ENCODE measurements at places on chromosomes 6 and 20.

DNA sequence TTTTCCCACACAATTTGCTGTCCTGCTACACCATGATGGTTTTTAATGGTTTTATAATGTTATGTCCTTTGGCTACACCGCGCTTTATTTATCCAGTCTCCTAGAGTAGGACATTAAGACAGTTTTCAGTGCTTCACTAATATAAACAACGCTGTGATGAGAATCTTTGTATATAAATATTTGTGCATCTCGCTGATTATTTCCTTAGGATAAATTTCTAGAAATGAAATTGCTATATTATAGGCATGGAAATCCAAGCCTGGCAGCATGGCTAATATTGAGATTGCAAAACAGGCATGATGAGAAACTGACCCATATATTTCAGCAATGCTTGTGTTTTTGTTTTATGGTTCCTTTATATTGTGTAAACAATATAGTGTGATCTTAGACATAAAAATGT lies 81.4 kb upstream of the ATXN1 start:
- no peak for DNase-seq

DNA sequence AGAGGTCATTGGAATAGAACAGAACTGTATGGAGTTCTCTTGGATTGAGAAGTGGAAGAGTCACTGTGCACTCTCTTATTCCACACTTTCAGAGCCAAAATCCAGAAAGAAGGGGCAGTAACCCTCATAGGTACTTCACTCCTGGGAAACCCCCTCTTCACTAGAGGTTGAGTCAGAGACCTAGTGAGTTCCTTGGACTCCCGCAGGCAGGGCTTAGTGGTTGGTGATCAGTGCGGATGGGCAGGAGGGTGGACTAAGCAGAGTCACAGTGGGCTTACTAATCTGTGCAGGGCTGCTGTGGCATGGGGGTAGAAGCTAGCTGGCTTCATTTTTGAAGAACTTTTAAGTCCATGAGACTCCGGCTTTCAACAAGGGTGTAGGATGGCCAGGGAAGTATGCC lies 95.0 kb upstream of the MLN start:
- no peak for DNase-seq

DNA sequence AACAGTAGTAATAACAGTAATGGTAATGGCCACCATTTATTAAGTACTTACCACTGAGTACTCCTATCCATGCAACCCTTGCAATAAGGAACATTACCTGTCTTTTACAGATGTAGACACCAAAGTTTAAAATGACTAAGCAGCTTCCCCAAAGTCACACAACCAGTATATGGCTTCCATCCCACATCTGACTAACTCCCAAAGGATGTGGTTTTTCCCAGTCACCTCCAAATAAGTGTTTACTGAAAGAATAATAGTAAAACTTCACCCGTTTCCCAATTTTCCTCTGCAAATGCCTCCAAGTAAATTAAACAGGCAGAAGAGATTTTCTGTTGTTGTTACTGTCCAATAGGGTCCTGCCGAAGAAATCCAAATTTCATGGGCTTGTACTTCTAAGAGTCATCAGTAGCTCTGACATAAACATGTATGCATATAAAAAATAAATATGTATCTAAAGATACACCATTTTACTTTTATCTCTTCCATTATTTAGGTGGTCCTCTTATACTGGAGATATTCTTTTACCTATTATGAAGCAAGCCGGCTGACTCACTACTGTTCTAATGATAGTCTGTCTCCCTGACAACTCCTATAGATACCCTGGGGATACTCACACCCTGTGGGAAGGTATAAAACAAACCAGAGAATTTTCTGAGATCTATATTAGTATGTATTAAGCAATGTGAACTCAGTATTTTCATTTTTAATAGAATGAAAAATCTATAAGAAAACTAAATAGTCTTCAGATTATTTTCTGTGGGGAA lies 77.9 kb upstream of the ID4 start:
- no peak for DNase-seq

DNA sequence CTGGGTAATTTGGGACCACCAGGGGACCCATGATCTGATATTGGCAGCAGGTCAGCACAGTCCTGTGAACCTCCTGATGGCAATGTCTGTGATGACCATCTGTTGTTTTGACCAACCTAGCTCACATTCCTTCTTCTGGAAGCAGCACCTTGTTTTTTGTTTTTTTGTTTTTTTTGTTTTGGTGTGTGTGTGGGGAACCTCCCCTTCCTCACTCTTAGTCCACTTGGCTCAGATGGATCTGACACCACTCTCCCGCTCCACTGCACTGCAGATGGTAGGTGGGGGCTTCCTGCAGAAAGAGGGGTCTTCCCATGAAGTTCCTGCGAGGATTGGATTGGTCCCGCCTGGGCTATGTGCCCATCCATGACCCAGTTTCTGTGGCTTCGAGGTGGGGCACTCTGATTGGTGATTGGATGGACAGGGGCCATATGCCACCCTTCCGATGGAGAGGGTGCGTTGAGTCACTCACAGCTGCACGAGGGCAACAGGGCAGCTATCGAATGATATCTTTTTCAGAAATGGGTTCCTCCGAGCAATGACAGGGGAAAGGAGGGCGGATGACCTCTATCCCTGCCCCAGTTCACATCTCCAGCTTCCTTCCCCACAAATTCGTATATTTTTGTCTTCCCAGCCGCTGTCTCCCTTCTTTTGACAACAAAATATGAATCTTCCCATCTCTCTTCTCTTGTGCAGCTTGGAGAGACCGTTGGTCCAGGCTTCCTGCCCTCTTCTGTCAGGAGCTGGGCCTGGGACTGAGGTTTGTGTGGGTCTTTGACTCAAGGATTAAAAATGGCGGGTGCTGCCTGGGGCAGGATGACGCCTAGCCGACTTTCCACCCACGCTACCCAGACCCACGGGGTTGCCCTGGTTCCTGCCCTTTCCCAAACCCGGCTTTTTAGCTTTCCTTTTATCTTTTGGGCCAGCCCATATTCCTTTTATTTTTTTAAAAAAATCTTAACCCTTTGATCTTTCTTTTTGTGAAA lies 132.1 kb upstream of the KCNG1 start:
- DNase-seq, result no peak

GRCh38 chr6:37283671-37284151 lies 25.8 kb upstream of the TMEM217 start:
- DNase-seq, result no peak

- DNase-seq, result no peak
Observed at GRCh38 chr20:37194621-37195417, 15.5 kb upstream of the MROH8 start.

GRCh38 chr6:118786596-118787453 lies 107.1 kb upstream of the ASF1A start:
- DNase-seq, result no peak

GRCh38 chr20:7389216-7389615 lies 551.0 kb downstream of the HAO1 start:
- DNase-seq, result no peak

- no peak for DNase-seq
Observed at GRCh38 chr6:151023342-151023741, 157.8 kb downstream of the MTHFD1L start.

- no peak for DNase-seq
Observed at GRCh38 chr20:10521836-10522235, 86.7 kb downstream of the SLX4IP start.

GRCh38 chr6:84618836-84619235 lies 145.6 kb downstream of the TBX18 start:
- DNase-seq, result no peak

DNA sequence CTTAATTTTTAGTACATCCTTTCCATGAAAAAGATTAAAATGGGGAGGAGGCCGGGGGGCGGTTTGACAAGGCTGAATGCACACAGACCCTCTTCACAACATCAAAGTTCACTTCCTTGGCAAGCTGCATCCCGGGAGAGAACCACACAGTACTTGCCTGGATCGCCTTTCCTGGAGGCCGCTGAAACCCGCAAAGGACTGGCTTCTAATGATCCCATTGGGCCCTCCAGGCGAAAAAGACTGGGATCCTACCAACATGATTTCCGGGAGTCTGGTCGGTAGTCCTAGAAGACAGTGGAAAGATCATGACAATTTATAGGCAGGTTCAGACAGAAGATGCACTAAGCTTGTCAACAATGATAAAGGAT lies 60.2 kb downstream of the RIPOR2 start:
- no peak for DNase-seq

- DNase-seq, result no peak
Observed at GRCh38 chr20:24608926-24609667, 139.7 kb downstream of the SYNDIG1 start.

DNA sequence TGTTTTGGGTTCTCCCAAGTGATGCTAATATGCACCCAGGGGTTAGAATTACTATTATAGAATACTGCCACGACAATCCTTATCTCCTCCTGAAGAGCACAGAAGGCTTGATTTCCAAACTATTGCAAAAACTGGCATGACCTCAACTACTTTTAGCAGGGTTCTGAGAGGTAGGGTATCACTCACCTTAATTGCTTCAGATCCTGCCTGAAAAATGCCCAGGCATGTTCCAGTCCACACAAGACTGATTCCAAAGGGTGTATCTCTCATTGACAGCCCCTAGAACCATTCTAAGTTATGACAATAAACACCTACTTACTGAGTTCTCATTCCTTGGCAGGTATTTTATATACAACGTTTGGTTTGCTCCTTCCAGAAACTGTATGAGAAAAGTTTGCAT lies 5.0 kb upstream of the DSE start:
- no peak for DNase-seq

GRCh38 chr6:168291450-168291849 lies 28.1 kb downstream of the DACT2 start:
- no peak for DNase-seq

DNA sequence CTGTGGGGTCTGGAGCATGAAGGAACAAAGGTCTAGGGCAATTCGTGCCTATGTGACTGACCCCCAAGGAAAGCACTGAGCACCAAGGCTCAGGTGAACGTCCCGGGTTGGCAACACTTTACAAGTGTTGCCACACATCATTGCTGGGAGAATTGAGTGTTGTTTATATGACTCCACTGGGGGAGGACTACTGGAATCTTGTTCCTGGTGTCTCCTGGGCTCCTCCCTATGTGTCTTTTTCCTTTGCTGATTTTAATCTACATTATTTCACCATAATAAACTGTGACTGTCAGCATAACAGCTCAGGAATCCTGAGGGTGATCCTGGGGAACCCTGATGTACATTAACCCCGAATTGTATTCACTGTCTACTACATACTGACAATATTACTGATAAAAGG lies 207.7 kb upstream of the BMP2 start:
- no peak for DNase-seq

DNA sequence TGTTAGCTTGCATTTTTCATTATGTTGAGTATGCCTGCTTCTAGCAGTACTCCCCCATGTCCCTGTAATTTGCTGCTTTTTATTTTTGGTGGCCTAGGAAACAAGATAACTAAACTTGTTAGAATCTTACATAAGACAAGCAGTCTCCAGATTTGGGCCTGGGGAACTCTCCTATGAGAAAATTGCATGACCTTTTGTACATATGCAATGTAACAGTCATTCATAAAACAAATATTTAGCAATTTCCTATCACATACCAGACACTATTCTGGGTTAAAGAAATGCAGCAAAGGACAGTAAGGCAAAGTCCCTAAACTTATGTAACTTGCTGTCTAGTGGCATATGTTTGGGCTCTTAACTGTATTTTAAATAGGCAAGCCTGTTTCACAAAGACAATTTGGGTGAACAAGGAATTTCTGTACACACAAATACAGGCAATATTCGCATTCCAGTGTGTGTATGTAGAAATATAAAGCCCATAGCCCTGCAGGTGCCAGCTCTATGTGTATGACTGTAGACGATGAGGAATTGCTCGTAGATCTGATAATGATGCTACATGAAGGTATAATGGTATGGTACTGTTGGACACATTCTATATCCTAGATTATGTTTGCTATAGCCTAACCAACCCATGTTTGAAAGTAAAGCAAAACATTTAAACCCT lies 305.2 kb upstream of the CITED2 start:
- no peak for DNase-seq

DNA sequence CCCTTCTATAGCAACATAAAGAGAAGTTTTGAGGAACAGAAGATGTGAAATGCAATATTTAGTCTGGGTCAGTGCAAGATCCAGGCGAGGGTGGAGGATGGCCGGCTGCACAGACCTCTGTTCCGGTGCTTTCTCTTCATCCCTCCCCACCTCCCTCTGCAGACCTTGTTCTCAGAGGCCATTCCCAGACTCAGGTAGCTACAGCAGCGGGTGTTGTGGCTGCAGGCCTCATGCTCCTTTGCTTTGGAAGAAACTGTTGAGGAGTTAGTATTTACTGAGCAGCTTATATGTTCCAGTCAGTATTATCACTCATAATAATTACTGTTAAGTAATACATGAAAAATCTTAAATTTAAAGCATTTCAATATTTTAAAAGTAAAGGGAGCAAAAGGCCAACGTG lies 1.7 kb downstream of the BTN3A3 start:
- DNase-seq, result no peak

GRCh38 chr20:25049261-25050060 lies 8.5 kb downstream of the ACSS1 start:
- DNase-seq, result no peak

DNA sequence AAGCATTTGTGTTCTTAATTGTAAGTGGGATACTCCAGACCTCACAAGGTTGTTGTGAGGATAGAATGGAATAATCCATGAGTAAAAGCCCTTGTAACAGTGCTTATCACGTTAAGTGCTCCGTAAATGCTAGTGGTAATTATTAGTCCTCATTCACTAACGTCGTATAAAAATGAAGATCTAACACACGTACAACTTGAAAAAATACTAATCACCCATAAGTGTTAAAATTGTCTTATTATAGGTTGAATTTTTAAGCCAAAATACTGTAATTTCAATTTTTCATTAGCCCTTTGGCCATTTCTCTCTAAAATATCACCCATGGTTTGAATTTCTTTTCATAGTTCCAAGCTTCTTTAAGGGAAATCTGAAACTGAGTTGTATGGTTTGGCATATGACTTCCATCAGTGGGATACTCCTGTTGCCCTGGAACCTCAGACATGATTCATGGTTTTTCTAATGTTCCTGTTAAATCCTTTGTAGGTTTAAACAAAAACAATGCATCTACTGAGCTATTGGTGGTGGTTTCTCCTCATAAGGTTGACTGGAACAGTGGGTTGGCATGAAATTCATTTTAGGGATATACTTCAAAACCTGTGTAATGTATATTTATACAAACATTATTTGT lies 19.1 kb downstream of the XRN2 start:
- DNase-seq, result no peak

GRCh38 chr6:43817192-43817591 lies 47.2 kb downstream of the VEGFA start:
- DNase-seq, result no peak

- DNase-seq, result no peak
Observed at GRCh38 chr6:53924277-53924676, 129.5 kb downstream of the LRRC1 start.

GRCh38 chr6:107116931-107117330 lies 1.6 kb upstream of the BEND3 start:
- DNase-seq, result no peak

DNA sequence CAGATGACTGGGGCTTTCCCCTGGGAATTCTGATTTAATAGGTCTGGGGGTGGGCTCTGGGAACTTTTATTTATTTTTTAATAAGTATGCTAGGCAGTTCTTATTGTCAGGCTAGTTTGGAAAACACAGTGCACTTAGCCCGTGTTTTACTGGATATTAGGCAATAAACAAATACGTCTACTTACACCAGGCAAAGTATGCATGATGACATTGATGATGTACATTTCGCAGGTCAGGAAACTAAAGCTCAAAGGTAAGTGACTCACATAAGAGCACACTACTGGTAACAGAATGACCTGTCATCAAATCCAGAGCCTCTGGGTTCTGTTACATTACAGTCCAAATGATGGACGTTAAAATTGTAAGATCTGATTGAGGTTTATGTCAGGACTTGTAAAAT lies 144.4 kb upstream of the EXOC2 start:
- DNase-seq, result no peak

Measured in stimulated activated CD4-positive, alpha-beta T cell treated with anti-CD3 and anti-CD28 coated beads, TNF-alpha, amount 100 ng/mL, for 24 hours (primary cell).